Mesendoderm (in vitro differentiated cells): ENCODE measurements at places on chromosomes 6 and 20.
A peak's percentile ranks its signal among the peaks of the same experiment; 100 is the strongest.

DNA sequence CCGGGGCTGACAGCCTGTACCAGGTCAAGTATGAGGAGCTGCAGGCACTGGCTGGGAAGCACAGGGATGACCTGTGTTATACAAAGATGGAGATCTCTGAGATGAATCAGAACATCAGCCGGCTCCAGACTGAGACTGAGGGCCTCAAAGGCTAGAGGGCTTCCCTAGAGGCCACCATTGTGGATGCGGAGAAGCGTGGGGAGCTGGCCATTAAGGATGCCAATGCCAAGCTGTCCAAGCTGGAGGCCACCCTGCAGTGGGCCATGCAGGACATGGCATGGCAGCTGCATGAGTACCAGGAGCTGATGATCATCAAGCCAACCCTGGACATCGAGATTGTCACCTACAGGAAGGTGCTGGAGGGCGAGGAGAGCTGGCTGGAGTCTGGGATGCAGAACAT lies 46.8 kb downstream of the KIAA0319 start:
- no peak for DNase-seq

GRCh38 chr20:62240020-62240685 lies 1.8 kb downstream of the OSBPL2 start:
- DNase-seq = no peak

DNA sequence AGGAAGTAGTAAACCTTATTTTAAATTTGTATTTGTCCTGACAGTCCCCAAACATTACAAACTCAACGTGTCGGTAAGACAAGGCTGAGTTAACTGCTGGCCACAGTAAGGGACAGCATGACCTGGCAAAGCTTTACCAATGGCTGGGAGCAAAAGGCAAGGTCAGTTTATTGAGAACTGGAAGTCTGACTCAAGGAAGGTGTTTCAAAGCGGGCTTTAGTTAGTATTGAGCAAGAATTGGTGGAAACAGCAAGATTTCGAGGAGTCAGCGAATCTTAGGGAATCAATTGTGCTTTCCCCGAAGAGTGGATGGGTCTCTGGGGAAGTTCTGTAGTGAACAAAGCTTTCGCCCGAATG lies 885 bp upstream of the GZF1 start:
- DNase-seq = peak; percentile 56

DNA sequence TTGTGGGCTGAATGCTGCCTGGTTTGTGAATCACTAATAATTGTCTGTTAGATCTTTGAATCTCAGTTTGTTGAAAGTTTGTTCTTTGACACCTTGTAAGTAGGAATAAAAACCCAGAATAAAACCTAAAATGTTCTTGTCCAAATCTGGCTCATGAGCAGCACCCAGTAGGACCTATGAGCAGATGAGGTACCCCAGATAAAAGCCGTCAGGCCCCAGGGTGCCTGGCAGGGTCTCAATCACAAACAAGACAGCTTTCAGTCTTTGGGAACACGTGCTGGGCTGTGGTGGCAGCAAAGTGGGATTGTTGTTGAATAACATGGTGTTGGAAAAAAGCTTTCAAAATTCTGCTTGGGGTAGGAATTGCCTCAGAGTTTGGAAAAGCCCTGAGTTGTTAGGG lies 52.1 kb upstream of the ECI2 start:
- no peak for DNase-seq

- no peak for DNase-seq
These were observed 3.0 kb downstream of the LAMA4 start for GRCh38 chr6:112251171-112251875.

- DNase-seq = peak; percentile 73
These were observed 48.0 kb downstream of the TMEM170B start for GRCh38 chr6:11585426-11586016.

DNA sequence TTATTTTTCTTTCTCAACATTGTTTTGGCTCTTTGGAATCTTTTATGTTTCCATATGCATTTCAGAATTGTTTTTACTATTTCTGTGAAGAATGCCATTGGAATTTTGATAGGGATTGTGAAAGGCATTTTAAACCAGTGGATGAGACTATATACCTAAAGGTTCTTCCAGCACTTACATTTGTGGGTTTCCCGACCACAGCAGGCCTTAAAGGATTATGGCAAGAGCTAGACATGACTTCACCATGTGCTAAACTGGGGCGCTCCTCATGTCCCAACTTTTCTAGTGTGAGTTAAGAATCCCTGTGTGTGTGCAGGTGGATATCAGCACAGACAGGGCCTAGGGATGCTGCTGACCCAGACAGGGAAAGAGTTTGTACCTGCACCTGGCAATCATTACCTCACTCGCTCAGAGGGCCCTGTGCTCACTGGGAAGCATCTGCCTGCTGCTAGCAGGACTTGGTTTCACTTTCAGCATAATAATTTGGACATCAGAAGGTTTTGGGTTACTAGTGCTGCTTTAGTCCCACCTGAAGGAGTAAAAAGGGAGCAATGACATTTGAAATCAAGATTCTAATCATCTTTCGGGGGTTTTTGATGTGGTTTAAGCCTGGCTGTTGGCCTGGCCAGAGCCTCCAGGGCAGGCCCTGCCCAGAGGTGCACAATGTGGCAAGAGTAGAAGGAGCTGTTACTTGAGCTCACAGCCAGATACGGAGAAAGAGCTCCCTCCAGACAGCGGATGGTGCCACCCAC lies 137.1 kb downstream of the CDC5L start:
- DNase-seq = no peak

DNA sequence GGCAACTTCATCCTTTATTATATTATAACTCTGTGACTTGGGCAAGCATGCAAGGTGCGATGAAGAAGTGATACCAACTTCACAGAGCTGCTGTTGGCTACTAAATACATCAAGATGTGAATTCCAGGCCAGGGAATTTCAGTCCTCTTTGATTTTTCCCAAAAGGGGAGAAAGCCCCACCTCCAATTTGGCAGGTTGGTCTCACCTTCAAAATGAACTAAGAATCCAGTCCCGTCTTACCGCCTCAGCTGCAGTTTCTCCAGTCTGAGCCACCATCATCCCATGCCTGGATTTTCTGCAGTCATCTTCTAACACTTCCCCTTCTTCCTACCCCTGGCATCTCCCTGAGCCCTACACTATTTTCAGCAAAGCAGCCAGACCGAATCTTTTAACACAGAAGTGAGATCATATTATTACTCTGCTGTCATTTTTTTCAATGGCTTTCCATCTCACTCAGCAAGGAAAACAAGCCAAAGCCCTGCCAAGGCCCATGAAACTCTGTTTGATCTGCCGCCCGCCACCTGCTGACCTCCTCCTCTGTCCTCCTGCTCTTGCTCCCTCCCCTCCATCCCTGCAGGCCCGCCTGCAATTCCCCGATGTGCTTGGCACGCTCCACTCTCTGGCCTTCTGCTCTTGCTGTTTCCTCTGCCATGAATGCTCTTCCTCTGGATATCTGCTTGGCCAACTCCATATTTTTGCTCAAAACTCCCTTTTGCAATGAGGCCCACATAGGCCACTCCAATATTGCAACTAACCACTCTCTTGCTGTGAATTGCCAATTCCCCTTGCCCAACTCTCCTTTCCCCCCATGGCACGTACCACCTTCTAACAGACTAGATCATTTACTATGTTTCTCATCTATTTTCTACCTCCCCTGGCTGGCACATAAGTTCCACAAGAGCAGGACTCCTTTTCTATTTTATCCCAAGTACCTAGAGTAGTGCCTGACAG lies 46.0 kb upstream of the TAGAP start:
- DNase-seq = no peak

- DNase-seq = no peak
These were observed 100.0 kb upstream of the TAB2 start for GRCh38 chr6:149217466-149217888.

DNA sequence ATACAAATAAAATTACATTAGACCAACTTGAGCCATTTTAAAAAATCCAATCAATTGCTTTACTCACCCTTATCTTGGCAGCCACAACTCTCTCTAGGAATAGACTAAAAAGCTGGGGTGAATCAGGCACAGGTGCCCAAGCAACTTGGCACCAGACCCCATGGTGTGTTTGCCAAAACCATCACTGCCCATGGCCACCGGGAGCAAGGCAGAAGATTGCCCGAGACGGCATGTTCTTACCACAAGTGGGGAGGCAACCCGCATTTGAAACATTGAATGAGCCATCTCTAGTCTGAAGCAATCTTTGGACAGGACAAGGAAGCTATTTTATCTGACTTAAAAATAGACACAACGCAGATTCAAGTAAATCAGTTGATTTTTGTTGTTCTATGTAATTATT lies 69.0 kb downstream of the SMLR1 start:
- no peak for DNase-seq

- DNase-seq = peak; percentile 57
These were observed at the start of gene CYP24A1 for GRCh38 chr20:54173653-54174456. Gene CYP24A1 (minus strand): TSS chr20:54173986. CDS start chr20:54173579, 407 bp downstream.

- DNase-seq = peak; percentile 18
These were observed 15.9 kb downstream of the GLYATL3 start for GRCh38 chr6:49515485-49516146.

GRCh38 chr6:35719830-35720733 lies 16.8 kb upstream of the ARMC12 start:
- peak; percentile 69 for DNase-seq

DNA sequence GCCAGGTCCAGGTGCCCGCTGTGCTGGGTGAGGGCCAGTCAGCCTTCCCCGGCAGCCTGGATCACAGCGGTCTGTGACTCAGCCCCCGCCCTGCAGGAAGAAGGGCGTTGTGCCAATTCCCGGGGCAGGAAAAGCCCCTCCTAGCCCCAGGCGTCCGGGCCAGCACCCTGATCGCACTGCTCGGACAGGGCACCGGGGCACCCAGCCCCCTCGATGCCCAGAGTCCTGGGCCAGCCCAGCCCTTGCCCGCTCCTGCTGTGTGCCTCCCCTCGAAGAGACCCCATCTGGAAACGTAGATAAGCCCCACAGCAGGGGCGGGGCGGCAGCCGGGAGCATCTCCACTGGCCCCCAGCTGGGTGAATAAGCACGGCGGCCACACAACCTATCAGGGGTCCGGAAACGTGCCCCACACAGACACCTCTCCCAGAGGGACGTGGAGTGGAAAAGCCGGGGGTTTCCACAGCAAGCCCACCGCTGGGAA lies 9.9 kb downstream of the LAMA5 start:
- DNase-seq = no peak

DNA sequence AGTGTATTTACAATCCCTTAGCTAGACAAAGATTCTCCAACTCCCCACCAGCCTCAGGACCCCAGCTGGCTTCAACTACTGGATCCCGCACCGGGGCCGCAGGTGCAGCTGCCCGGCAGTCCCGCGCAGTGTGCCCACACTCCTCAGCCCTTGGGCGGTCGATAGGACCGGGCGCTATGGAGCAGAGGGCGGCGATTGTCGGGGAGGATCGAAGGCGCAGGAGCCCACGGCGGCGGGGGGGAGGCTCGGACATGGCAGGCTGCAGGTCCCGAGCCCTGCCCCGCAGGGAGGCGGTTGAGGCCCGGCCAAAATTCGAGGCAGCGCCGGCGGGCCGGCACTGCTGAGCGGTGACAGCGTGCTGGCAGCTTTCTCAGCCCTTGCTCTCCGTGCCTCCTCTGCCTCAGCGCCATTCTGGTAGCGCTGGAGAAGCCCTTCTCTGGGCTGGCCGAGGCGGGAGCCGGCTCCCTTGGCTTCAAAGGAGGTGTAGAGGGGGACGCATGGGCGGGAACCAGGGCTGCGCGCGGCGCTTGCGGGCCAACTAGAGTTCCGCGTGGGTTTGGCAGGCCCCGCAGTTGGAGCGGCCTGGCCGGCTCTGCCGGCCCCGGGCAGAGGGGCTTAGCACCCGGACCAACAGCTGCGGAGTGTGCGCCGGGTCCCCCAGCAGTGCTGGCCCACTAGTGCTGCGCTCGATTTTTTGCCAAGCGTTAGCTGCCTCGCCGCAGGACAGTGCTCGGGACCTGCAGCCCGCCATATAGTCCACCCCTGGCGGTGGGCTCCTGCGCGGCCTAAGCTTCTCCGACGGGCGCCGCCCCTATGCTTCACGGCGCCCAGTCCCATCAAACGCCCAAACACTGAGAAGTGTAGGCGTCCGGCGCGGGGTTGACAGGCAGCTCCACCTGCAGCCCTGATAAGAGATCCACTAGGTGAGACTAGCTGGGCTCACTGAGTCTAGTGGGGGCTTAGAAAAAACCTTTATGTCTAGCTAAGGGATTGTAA lies 32.4 kb upstream of the KIF13A start:
- DNase-seq = no peak

DNA sequence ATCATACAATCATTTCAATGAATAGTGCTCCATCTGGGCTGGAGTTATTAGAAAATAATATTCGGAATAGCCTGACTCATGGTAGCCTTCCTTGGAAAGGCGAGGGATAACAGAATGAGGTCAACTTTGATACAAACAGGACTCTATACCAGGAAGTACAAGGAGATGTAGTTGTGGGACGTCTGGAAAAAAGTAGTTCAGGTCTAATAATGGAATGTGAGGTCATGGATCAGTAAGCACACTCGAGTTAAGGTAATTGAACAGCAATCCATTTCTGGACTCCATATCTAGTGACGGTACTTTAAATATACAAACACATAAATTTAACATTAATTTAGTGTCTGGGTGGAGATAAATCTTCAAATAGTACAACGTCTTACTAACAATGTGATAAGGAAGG lies 1204.0 kb upstream of the ADGRB3 start:
- no peak for DNase-seq

DNA sequence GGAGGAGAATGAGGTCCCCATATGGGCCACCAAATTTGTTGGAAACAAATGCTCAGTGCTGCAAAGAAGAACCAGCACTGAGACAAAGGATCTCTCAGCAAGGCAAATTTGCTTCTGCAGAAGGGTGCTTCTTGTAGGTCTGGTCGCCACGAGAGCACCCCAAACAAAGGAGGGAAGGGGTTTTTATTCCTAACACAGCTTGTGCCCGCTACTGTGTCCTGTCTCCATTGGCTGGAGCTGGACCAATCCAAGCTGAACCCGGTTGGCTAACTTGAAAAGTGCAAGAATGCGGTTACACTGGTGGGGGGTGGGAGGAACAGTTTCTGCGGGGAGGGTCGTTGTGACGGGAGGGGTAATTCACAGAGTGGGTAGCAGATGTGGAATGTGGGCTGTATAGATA lies 54.1 kb upstream of the TULP1 start:
- DNase-seq = peak; percentile 27

DNA sequence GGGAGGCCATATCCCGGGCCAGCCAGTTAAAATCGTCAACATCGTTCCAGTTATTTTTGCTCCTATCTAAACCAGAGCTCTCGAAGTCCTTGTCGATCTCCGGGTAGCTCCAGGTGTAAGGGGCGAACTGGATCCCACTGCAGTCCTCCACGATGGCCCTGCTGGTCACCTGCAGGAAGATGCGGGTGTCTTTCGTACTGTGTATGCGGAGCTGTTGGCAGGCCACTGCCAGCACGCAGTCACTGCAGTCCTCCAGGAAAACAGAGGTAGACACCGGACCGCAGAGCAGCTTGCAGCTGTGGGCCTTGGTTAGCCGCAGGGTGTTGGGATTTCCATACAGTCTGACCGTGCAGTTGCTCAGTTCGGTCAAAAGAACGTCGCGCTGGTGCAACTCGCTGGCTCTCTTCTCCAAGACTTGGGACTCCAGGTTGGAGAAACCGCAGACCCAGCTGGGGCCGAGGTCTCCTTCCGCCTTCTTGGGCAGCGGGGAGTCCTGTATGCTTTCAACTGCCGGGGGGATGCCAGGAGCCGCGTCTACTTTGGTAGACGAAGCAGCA lies 742 bp downstream of the TBCC start:
- peak; percentile 54 for DNase-seq

GRCh38 chr6:25788305-25788922 lies 33.9 kb downstream of the SLC17A4 start:
- DNase-seq = peak; percentile 74
